ENCODE measurements at places on chromosomes 3 and 15.
A peak's percentile ranks its signal among the peaks of the same experiment; 100 is the strongest.

DNA sequence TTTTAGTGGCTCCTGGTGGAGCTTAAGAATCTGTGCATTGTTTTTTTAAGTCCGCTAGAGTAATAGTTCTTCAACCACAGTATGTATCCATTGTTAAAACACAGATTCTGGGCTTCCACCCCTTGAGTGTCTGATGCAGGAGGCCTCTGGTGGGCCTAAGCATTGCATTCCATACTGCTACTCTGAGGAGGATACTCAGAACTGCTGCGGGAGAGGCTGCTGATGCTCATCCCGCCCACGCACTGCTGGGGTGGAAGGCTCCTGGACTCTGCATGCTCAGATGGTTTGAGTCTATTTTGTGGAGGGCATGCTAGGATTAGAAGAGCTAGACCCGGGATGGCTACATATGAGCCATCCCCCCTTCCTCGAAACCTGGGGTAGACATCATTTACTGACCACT lies 74.4 kb downstream of the THSD4 start:
- no peak for DNase-seq

DNA sequence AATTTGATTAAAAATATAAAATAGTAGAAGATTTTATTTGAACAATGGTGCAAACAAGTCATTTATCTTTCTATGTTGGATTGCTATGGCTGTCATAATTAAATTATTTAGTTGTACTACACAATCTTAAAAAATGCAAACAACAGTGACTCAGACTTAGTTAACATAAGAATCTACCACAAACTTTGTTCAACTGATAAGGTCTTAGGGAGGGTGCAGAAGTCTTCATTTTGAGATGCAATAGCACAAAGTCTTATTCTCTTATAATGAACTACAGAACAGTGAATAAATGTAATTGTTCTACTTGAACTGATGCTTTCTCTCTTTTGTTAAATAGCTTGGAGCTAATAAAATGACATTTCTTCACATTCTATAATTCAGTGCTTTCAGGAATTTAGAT lies 482.8 kb upstream of the NAALADL2 start:
- no peak for DNase-seq

- no peak for DNase-seq
These were observed 58.8 kb downstream of the ARNT2 start for GRCh38 chr15:80462836-80463512.

GRCh38 chr15:39345176-39345575 lies 235.7 kb upstream of the THBS1 start:
- DNase-seq = no peak

DNA sequence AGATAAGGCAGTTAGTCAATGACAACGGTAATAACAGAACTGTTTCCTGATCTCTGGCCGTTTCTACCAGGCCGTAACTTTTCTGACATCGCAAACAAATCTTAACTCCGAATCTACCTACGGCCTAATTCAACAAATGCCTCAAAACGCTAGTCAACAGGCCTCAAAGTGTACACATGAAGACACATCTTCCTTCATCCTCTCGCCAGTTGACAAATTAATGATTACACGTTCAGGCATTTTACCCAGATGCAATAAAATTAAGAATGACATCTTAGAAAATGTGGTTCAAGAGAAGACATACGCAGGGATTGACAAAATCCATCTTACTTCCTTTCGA lies 1.5 kb downstream of the SFMBT1 start:
- no peak for DNase-seq

GRCh38 chr3:132788301-132788671 lies 66.1 kb upstream of the NPHP3 start:
- DNase-seq = peak; percentile 41

DNA sequence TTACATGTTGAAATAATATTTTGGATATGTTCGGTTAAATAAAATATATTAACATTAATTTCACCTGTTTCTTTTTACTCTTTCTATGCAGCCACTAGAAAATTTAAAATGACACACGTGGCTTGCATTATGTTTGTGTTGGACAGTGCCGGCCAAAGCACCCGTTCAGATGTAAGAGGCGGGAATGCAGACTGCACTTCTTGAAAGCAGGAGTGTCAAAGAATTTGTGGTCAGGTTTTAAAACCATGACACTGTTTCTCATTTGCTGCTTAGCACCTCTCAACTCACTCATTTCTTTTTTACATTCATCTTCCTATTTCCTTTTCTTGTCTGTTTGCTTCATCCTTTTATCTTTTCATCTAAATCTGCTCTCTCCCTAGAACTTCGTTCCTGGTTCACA lies 35.3 kb upstream of the MINAR1 start:
- no peak for DNase-seq

GRCh38 chr15:83766339-83766738 lies 112.4 kb downstream of the ADAMTSL3 start:
- DNase-seq = no peak

DNA sequence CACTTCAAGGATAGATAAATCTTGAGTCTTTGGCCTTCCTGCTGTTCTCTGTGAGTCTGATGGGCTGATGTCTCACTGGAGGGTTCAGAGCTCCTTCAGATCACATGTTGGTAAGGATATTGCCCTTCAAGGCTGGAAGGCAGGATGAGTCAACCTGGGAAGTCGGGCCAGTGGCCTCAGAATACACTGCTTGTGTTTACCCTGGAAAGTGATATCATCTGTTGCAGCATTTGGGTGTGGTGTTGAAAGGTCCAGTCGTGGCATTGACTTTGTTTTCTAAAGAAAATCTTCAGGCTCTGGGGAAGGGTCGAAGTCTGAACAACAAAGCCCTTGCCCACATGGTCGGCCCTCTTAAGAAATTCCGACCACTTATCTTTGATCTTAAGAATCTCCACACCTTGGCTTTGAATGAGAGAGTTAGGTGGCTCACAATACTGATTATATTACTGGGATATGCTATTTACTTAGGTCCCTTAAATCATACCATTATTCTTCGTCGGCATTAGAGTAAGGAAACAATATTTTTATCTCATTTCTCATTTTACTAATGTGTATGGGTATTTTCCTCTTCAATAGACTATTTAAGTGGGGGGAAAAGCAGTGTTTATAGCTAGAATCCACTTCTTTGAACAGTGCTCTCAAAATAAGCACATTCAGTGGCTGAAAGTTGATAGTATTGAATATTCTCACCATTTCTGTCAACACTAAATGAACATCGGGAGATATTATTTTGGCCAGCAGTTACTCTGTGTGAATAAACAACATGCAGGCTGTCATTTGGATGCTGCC lies 303.9 kb upstream of the RASGRP1 start:
- DNase-seq = peak; percentile 86

- no peak for DNase-seq
These were observed 114.3 kb upstream of the SEMA6D start for GRCh38 chr15:47603026-47603425.

DNA sequence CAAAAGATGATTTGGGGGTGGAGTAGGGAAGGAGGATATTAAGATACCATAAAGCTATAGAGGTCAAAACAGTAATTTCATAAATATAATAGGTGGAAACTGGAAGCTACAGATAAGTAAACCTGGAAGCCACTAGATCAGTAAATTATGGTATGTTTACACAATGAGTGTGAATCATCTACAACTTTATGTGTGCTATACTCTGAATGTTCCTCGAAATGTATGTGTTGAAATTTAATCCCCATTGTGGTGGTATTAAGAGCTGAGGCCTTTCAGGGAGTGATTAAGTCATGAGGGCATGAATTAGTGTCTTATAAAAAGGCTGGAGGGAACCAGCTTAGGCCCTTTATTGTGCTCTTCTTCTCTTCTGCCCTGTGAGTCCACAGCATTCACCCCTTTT lies 25.2 kb downstream of the EOMES start:
- no peak for DNase-seq

GRCh38 chr3:129836381-129837064 lies 57.0 kb downstream of the TMCC1 start:
- DNase-seq = no peak

- no peak for DNase-seq
These were observed 40.6 kb upstream of the ADPGK start for GRCh38 chr15:72824112-72824511.

DNA sequence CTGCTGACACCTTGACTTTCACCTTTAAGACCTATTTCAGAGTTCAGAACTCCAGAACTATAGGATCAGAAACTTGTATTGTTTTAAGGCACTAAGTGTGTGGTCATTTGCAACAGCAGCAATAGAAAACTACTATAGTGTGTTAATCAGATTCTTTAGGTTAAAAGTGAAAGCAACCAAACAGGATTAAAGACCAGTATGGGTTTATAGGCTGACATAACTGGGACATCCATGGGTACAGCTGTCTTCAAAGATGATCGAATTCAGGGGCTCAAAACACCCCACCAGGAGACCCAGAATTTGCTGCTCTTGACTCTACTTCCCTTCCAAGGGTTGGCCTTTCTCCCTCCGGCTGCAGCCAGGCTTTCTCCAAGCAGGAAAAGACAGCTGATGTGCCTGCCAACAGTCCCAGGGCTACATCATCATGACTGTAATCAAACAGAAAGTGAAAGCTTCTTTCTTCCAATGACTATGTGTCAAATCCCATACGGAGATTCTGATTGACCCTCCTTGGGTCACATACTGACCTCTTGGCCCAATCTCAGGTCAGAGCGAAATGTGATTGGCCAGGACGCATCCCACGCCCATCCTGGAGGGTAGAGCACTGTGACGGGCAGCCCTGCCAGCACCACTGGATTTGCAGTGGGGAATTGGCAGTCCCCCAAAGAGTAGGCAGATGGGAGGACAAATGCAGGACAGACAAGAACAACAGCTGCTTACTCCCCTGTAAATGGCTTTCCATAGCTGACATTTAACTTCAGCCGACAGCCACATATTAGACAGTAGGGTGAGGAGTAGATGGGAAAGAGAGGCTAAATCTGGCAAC lies 51.4 kb upstream of the RNF7 start:
- peak; percentile 25 for DNase-seq

GRCh38 chr15:57893040-57893439 lies 172.5 kb downstream of the ALDH1A2 start:
- DNase-seq = no peak

DNA sequence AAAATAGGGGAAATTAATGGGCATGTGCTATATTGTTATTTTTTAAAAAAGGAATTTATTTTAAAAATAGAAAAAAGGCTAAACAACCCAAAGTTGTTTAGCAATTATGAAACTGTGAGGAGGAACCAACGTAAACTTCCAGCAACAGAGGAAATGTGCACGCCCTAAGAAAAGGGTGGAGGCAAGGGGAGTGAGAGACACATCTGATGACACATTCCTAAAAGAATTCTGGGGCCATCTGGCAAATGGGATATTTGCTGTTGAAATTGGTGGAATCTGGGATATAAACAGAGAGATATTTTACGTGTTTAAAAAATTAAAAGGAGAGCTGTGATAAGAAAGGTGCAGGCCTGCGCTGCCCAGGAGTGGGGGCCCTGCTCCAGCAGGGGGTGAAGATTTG lies 50.8 kb upstream of the MUC13 start:
- no peak for DNase-seq

GRCh38 chr3:16807391-16807790 lies 77.4 kb upstream of the PLCL2 start:
- DNase-seq = no peak

GRCh38 chr3:41503998-41504623 lies 304.8 kb downstream of the CTNNB1 start:
- DNase-seq = no peak

DNA sequence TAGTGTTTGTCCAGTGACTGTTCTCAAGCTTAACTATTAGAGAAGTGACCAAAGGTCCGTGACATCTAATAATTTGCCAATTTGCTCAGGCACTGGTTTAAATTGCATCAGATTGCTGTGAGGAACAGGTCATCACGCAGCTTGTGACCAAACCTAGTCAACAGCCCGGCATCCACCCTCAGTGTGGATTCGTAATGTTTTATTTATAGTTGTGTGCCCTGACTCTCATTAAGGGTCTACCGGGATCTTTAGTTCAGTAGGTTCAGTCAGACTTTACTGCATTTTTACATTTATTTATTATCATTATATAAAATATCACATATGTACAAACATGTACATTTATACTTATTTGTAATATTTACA lies 46.4 kb upstream of the PGPEP1L start:
- DNase-seq = no peak

DNA sequence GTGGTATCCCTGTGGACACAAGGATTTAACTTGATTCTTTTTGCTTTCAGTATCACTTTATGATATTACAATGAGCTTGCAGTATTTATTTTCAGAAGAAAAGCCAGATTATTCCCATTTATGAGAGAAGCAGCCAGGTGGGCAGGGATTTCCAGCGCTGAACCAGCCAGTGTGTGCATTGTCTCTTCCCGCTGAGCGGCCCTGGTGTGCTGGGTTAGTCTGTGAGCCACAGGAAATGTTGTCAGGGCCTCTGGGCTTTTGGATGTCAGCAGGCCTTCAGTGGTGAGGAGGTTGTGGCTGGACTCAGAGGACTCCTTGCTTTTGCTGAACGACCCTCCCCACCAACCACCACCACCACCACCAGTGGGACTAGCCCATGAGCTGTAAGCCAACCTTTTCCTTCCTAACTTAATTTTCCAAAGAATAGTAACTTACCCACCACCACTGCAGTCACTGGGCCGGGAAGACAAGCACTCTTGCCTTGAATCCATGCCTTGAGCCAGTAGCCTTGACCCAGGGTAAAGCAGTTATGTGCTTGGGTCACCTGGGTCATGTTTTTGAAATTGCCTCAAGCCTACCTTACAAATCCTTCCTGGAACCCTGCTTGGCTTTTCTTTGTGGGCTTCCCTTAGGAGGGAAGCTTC lies 33.1 kb downstream of the FLNB start:
- DNase-seq = no peak

DNA sequence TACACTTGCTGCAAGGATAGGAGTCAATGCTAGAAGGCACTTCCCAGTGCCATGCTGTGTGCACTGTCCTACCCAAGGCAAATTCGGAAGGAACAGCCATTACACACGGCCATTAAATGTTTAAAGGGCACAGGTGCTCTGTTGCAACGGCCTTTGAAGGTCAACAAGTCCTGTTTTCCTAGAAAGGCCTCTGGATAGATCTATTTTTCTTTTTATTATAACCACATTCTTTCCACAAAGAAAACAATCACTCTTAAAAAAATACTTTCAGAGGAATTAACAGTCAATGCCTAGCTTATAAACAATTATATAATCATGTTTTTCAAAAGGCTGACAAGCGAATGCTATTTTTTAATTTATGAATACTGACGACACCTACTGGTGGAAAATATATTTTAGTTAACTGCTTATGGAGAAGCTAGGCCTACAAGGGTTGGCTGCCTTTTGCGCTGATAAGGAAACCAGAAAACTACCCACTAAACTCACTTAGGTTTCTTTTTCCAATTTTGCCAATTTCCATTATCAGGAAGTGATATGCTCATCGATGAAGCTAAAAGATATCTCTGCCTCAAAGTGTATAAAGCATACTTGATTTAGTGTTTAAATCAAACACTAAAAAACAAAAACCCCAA lies 2.4 kb downstream of the ARHGEF3 start:
- no peak for DNase-seq

DNA sequence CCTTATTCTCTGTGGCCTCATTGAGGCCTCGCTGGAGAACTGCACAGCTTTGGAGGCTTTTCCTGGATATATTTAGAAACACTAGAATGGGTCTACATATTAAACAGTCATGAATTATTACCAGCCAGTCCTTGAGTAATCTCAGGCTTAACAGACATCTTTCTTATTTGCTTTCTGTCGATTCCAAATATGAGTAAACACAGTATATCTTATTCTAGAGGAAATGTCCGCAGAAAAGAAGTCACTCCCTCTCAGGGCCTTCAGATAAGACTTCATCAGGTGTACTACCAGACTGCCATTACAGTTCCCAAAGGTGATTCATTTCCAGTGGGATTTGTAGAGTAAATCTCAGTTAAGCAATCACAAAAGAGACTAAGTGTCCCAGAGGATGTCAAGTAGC lies 310.7 kb downstream of the RBMS3 start:
- no peak for DNase-seq

GRCh38 chr3:8095724-8096123 lies 405.9 kb upstream of the LMCD1 start:
- DNase-seq = no peak

Data from kidney epithelial cell (primary cell).